Putamen (tissue), 1 donor: ENCODE measurements at places on chromosomes 1 and 21.

- no peak for DNase-seq
These were observed 76.0 kb downstream of the STUM start for GRCh38 chr1:226624526-226624925.

DNA sequence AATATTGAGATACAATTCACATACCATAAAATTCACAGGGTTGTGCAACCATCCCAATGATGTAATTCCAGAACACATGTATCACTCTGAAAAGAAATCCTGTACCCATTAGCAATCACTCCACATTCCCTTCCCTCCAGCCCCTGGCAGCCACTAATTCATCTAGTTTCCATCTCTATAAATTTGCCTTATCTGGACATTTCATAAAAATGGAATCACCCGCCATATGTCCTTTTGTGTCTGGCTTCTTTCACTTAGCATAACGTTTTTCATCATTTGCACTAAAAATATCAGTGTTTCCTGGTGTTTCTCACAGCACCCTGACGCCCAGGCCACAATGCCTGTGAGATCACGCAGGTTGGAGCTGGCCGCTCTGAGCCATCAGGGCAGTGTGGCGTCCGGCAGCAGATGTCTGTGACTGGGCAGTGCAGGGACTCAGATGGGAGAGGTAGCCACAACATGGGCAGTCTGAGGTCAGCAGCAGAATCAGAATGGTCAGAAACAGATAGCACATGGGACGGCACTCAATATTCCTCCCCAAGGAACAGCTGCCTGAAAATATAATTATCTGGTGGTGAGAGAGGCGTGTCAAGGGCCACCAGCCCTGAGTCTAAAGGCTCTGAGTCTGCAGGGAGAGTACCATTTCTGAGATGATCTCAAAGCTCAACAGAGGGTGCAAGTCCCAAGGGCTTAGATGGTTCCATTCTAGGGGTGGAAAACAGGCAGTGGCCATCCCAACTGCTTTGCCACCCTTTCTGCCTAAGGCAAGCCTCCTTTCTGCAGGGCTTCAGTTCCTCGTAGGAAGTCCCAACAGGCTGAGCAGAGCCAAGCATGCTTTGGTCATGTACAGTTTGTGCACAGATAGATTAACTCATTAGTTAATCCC lies 129.4 kb upstream of the EDN2 start:
- DNase-seq = no peak

GRCh38 chr1:160346463-160346862 lies 3.3 kb downstream of the NCSTN start:
- DNase-seq = no peak

DNA sequence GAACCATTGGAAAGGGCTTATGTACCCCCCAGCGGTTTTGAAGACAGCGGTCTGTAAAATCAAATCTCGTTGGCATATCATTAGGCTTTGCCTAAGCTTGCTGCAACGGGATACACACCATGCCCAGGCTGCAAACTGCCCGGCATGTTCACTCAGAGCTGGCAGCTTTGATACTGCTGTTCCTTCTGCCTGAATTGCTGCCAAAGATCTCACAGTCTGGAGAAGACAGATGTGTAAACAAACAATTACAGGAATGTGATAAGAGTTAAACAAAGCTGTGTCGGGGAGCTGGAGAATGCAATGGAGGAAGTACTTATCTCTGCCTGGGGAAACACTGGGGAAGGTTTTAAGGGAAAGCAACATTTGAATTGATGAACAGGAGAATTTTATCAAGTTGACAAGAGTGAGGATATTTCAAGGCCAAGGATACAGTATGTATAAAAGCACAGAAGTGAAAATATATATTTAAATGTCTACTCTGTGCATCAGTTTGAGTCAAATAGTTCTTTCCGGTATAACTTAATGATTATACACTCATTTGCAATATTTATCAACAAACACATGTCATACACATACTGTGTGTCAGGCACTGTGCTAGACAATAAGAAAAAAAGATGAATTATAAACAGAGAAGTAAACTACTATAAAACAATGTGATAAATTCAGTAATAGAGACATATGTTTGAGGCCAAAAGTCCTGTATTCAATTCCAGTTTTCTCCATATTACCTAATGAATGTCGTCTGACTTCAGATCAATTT lies 29.9 kb downstream of the CHML start:
- DNase-seq = no peak

DNA sequence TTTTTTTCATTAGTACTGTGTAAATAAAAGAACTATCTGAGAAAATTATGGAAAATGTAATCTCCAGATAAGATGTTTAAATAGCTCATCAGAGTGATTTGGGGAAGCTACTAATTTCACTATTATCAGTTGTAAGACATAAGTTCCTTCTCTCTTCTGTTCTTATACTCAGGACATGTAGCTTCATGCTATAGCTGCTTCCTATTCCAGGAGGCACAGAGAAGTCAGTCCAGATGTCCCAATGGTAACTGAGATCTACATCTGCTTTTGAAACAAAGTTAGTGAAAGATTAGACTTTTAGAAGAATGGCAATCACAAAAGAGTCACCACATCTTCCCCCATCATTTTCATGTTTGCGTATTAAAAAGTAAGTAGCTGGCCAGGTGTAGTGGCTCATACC lies 5.6 kb downstream of the MAP3K21 start:
- DNase-seq = no peak

- DNase-seq = no peak
These were observed 868.0 kb downstream of the USP25 start for GRCh38 chr21:16597753-16598152.

GRCh38 chr1:50930193-50930592 lies 29.9 kb downstream of the FAF1 start:
- no peak for DNase-seq

DNA sequence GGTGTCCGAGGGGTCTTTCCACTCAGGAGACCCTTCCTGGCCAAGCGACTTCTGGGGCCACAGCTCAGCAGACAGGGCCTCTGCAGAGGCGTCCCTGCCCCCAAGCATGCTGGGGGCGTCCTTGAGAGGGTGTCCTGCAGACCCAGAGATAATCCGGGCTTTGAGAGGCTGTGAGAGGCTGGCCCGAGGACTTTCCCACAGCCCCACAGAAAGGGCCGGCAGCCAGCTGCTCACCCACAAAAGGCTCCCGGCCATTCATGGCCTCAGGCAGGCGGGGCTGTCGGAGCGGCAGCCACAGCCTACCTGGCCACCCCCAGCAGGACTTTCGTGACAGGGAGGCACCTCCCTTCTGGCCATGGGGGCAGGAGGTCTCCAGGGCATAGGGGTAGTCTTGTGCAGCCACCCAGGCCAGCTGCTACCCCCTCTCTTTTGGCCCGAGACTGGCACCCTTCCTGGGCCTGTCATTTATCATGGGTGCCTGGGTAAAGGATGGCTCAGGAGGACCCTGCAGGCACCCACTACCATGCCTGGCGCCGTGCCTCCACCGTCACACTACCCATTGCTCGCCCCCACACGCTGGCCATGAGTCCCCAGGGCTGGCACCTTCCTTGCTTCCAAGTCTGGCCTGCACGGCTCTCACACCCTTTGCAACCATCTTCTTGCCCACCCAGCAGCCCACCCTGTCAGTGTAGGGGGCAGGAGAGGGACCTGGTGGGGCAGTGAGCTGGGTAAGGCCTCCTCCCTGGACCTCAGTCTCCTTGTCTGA lies 11.1 kb upstream of the TNFRSF14 start:
- no peak for DNase-seq

- DNase-seq = no peak
These were observed 10.0 kb downstream of the GBP7 start for GRCh38 chr1:89165811-89166210.
